Tongue (tissue), 3 donors: ENCODE measurements at places on chromosomes 1 and 21. TPM values are rescaled to one million over a fixed set of nuclear protein-coding genes. Genes with fewer than 3 reads are reported as not detected.

Gene NECTIN4
- total RNA-seq: 18.0 TPM

Gene C1orf74
- 3.3 TPM for total RNA-seq

Gene CD160
- total RNA-seq: not detected

Gene OR10Z1
- not detected for total RNA-seq

Gene PLA2G2C
- not detected for total RNA-seq
